Upper lobe of right lung (tissue), 1 donor: ENCODE measurements at places on chromosomes 6 and 20. TPM values are rescaled to one million over a fixed set of nuclear protein-coding genes. Genes with fewer than 3 reads are reported as not detected.
A peak's percentile ranks its signal among the peaks of the same experiment; 100 is the strongest.

DNA sequence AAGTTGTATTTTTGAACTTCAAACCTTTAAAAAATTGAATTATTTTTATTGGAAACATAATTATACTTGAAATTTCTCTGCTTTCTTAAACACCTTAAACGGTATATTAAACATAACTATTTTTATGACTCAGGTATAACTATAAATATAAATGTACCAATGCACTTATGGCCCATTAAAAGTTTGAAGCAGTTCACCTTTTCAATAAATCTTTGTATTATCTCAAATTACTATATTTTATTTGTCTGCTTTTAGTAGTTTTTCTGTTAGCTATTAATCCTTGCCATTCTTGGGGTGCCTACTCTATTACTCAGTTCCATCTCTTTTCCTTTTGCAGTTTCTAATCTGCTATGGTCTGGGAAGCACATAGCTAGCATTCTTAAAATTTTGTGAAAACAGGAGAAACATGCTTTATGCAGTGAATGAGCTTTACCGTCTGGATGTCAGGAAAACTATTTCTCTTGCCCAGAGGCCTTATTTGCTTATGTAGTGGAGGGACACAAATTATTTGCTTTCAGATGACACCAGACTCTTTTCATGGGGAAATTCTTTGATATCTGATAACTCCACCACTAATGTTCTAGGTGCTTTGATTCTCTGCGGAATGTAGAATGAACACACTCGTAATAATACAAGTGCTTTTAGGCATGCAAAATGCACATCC is 378.9 kb upstream of the CITED2 start:
- peaks cover 34% of the 10 kb centered on the region for H3K4me1 ChIP-seq
- no peak for DNase-seq
- H3K27me3 ChIP-seq = no peaks in the 10 kb centered on the region
- no peaks in the 10 kb centered on the region for H3K36me3 ChIP-seq

- H3K4me3 ChIP-seq = no peak overlapping the region
- H3K36me3 ChIP-seq = no peaks in the 10 kb centered on the region
- H3K27ac ChIP-seq = no peak overlapping the region
These were observed 25.2 kb downstream of the TNFAIP3 start for GRCh38 chr6:137892271-137892708.

DNA sequence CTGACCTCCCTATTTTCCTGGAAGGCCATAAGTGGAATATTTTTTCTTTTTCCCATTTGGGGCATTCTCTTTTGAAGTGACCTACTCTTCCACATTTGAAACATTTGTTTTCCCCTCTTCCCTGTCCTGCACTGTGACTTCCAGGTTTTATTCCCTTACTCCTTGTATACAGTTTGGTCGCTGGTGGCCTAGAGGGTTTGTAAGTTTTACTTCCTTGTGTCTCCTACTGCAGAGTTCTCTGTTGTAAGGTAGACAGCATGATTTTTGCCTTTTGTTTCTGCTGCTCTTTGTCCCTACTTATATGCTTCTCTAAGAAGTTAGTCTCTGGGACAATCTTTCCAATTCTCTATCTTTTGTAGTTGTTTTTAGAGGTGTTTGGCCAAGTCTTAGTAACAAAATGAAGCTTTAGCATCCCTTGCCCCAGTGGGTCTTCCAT is 7.4 kb upstream of the ZNFX1 start:
- no peaks in the 10 kb centered on the region for H3K27me3 ChIP-seq
- no peak overlapping the region for H3K4me3 ChIP-seq
- peaks cover 23% of the 10 kb centered on the region for H3K4me1 ChIP-seq
- no peak for DNase-seq
- H3K36me3 ChIP-seq = peaks cover 100% of the 10 kb centered on the region

GRCh38 chr6:44453146-44453545 is 65.6 kb downstream of the CDC5L start:
- peaks cover 16% of the 10 kb centered on the region for H3K4me1 ChIP-seq
- peaks cover 13% of the 10 kb centered on the region for H3K36me3 ChIP-seq
- H3K4me3 ChIP-seq = no peak overlapping the region
- no peaks in the 10 kb centered on the region for H3K27me3 ChIP-seq

- H3K36me3 ChIP-seq = peaks cover 11% of the 10 kb centered on the region
- DNase-seq = peak; percentile 76
- H3K4me1 ChIP-seq = peaks cover 49% of the 10 kb centered on the region
- peak overlapping the region; percentile 78 for H3K4me3 ChIP-seq
- peak overlapping the region; percentile 92 for H3K27ac ChIP-seq
These were observed 1.9 kb downstream of the PPP1R18 start for GRCh38 chr6:30684386-30685156.

Gene RGS17
- 0.26 TPM for total RNA-seq
